ENCODE measurements at places on chromosomes 5 and 9. TPM values are rescaled to one million over a fixed set of nuclear protein-coding genes. Genes with fewer than 3 reads are reported as not detected.
A peak's percentile ranks its signal among the peaks of the same experiment; 100 is the strongest.

DNA sequence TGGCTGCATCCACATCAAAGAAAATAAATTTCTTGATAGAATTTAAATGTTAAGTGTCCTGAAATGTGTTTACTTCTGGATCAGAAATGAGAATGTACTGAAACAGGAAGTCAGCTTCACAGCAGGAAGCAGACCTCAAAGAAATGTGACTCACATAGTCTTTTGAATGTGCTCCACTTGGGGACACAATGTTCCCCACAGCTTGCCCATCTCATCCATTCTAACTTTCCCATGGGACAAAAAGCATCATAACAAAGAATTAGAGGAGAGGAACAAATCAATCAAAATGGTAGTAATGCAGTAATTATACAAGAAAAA is 85.7 kb downstream of the GRAMD2B start:
- DNase-seq, result peak; percentile 76

DNA sequence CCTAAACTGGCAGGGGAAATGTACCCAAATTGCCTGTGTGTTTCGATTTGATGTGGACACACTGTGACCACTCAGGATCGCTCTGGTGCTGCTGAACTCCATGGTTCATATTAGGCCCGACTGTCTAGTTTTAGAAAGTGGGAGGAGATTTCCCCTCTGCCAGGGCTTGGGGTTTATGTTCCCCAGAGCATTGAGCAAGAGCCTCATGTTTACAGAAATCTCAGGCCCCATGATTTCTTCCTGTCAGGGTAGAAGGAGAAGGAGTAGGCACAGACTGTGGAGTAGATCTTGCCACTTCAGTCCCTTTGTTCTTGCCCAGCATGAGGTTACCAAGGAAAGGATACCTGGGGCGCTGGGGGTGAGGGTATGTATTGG is 40.8 kb upstream of the GLRX start:
- DNase-seq, result peak; percentile 55

The RPL12 gene
- 1,691 TPM for total RNA-seq

GRCh38 chr9:123419721-123420591 is 64.0 kb downstream of the CRB2 start:
- DNase-seq, result no peak

The NR6A1 gene
- 6.1 TPM for total RNA-seq

The CTXN3 gene
- total RNA-seq, result not detected

DNA sequence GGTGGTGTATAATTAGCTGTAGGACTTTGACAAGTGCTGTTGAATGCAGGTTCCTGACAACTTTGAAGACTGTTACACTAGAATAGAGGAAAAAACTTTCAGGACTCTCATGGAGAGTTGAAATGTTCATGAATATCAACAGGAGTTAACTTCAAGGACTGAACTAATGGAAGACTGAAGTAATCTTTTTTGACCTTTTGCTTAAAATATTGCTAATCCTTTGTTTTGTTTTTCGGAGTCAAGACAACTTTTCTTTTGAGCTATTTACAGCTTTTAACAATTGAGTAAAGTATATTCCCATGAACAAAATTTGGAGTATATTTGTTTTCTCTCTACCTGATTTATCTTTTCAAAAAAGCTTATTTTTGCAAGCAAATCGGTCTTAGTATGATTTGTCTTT is 34.1 kb upstream of the MTMR12 start:
- DNase-seq, result no peak

The KLF4 gene
- total RNA-seq, result 3.2 TPM

DNA sequence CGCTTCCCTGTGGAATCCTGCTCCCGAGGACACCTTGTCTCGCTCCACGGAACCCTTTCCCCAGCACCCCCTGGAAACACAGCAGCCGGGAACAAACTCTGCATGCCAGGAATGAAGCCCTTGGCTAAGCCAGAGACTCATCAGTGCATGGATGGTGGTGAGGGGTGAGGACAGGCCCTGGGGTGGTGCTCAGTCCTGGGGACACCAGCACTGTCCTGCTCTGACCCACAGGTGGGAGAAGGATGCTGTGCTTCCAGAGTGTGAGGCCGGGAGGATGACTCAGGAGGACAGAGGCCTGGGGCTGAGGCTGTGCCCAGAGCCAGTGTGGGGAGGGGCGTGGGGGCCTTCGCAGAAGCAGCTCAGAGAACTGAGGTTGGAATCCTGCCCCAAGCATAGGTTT is 11.2 kb upstream of the EGR1 start:
- DNase-seq, result no peak

DNA sequence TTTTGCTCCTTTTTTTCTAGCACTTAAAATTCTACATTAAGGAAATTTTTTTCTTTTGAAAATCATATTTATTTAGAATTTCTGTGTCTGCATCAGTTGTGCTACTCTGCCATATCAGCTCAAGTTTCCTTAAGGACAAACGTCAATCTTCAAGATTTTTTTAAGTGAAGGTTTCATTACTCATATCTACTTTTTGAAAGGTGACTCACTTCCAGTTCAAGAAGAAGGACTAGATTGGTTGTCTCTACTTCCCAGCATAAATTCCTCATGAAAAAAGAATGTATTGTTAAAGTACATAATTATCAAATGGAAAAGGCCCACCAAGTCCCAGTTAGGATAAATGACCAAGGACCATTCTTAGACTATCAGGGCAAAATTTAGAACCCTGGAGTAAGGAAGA is 626.5 kb downstream of the DMRTA1 start:
- no peak for DNase-seq

The RELL2 gene
- total RNA-seq, result 6.9 TPM

DNA sequence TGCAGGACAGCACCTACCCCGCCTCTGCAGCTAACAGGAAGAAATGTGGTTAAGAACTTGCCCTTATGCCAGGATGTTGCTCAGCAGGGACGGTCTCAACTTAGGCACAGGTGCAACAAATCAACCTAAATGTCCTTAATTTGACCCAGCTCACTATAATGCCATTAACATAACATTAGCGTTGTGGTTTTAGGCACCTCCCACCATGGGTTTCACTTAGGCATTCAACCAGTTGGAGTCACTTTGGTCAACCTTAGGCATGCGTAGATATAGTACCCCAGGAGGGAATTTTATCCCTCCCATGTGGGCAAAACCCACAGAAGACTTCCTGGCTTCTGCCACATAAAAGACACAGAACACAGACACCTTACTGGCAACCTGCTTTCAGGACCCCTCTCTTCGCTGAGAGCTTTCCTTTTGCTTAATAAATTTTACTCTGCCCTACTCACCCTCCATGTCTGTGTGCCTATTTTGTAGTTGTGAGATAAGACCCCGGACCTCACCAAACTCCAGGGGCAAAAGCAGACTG is 8.7 kb upstream of the ERAP1 start:
- DNase-seq, result no peak

DNA sequence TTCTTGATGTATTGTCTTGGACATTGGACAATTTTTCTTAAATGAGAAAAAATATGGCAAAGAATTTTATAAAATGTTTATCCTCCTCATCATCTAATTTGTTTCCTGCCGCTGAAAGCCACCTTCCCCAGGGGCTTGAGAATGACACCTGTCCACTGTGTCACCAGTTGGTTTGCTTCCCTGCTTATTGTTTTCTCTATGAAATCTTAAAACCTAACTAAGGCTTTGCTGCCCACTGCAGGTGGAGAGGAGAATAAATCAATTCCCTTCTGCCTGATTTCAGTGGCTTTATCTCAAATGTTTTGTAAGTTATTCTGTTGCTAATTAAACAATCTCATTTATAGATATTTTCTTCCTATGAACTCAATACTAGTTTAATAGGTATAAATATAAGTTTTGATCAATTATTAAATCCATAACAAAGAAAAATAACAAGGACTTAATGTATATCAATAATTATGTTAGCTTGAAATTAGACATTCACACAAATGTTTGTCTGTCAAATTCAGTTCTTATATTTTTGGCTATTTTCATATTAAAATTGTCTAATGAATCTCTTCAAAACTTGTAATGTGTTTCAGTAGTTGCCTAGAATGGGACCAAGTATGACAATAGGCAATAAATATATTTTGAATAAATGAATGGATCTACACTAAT is 822.5 kb downstream of the PTPRD start:
- DNase-seq, result peak; percentile 68

The ZNF618 gene
- 3.5 TPM for total RNA-seq

DNA sequence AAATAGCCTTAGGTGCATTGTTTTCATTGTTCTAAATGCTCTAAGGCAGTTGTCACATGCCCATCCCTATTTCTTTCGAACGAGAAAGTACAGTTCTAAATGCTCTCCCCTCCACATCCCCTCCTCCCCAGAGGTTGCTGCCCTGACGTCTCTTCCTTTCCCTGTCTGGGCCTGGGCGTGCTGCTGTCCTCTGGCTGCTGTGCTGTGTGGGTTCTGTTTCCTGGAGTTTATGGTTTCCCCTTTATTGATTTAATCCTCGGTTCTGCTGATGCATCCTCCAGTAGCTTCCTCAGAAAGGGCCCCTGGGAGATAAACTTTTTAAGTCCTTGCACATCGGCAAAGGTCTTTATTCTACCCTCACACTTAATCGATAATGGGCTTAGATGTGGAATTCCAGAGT is 48.8 kb downstream of the MVB12B start:
- no peak for DNase-seq

GRCh38 chr5:36481454-36482120 is 124.8 kb upstream of the SLC1A3 start:
- DNase-seq, result no peak

The ARHGAP26 gene
- total RNA-seq, result 7.3 TPM

DNA sequence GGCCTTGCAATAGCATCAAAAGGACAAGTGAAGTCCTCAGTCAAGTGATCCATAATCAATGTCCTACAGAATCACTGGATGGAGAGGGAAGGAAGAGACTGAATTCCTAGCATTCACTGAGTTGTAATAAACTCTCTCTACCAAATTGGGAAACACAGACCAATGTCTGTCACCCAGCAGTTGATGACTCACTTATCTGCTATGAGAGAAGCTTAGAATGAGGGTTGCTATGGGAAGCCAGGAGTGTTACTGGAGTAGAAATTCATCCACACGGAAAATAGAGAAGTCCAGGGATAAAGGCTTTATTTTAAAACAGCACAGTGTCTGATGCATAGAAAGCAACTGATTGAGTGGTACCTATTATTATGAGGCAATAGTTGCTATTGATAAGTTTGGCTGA is 407.4 kb downstream of the BRINP1 start:
- DNase-seq, result peak; percentile 97

- DNase-seq, result no peak
Measured at GRCh38 chr9:77876590-77876989, 155.0 kb downstream of the GNAQ start.

DNA sequence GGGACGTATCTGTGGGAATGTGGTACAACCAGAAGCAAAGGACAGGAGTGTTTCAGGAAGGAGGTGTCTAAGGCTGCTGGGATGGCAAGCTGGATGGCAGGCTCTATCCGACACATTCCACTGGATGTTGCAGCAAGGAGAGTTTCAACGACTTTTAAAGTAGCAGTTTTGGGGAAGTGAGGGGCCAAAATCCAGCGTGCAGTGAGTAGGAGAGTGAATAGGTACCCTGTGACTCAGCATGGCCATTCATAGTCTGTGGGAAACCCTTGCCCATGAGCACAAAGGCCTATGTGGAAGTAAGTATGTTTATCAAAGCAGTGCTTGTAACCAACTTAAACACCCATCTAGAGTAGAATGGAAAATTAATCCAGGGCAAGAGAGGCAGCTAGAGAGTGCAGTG is 664.7 kb downstream of the ACTL7B start:
- no peak for DNase-seq

The RPS23 gene
- 2,383 TPM for total RNA-seq

- peak; percentile 40 for DNase-seq
Measured at GRCh38 chr9:35267710-35268109, 105.9 kb downstream of the UNC13B start.

- DNase-seq, result no peak
Measured at GRCh38 chr5:173633304-173633703, 16.9 kb upstream of the BOD1 start.

DNA sequence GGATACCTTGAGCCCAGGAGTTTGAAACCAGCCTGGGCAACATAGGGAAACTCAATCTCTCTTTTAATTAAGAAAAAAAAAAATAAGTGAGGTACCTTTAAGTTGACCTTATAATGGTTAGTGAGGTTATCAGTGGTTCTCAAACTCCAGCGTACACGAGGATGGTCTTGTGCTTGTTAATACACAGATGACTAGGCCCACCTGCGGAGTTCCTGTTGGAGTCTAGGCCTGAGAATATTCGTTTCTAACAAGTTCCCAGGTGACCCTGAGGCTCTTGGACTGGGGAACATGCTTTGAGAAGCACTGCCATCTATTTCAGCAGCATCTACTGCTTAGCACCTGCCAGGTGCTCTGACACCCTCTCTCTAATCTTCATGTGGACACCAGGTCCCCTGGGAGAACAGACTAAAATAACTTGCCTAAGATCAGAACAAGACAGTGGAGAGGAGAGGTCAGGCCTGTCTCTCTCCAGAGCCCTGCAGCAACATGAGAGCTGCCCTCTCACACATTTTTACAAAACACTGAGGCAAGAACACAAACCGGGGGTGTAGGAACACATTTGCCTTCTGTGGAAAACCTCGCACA is 24.6 kb downstream of the TLE1 start:
- no peak for DNase-seq

DNA sequence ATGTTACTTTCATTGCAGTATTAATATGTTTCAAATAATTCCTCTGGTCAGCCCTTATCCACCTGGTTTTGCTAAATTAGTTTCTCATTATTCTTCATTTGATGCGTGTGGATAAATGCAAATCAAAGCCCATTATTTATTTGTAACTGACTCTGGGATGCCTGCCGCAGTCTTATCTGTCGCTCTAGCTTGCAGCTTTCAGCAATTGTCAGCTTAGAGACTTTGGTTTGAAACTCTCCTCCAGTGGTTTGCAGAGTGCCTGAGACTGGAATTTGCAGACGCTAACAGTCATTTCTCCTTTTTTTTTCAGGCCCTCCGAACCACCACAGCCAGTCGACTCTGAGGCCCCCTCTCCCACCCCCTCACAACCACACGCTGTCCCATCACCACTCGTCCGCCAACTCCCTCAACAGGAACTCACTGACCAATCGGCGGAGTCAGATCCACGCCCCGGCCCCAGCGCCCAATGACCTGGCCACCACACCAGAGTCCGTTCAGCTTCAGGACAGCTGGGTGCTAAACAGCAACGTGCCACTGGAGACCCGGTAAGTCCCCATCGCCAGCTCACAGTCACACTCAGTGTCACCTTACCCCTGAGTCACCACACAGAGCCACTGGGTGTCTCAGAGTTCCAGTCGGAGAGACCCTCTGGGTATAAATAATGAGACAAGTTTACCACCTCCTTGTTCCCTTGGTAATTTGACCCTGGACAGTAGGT is 339.0 kb upstream of the WWC1 start:
- DNase-seq, result peak; percentile 16

DNA sequence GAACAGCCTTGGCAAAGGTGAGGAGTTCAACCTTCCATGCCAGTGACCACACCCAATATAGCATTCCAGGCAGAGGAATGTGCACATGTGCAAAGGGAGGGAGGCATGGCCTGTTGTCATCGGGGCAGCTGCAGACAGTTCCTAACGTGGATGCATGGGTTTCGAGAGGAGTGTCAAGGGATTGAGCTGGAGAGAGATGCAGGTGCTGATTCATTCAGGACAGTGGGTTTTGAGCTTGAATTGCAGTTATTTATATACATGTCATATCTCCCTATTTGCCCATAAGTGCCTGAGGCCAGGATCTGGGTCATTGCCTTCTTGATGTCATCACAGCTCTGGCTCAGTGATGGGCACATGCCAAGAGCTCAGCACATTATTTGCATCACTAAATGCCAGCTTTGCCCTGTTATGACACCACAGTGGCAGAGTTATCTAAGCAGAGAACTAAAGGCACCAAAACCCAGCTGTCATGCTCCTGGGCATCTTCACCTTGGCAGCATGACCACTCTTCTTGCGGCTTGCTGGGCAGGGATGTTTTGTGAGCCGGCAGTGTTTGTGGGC is 278.0 kb downstream of the NTRK2 start:
- peak; percentile 50 for DNase-seq

The PRDM9 gene
- not detected for total RNA-seq

GRCh38 chr5:133827011-133827410 is 141.4 kb downstream of the C5orf15 start:
- peak; percentile 66 for DNase-seq

Measured in renal cortical epithelial cell (primary cell).